ENCODE measurements at places on chromosomes 5 and 9. TPM values are rescaled to one million over a fixed set of nuclear protein-coding genes. Genes with fewer than 3 reads are reported as not detected.

IL4 gene
- polyA plus RNA-seq = not detected

DNA sequence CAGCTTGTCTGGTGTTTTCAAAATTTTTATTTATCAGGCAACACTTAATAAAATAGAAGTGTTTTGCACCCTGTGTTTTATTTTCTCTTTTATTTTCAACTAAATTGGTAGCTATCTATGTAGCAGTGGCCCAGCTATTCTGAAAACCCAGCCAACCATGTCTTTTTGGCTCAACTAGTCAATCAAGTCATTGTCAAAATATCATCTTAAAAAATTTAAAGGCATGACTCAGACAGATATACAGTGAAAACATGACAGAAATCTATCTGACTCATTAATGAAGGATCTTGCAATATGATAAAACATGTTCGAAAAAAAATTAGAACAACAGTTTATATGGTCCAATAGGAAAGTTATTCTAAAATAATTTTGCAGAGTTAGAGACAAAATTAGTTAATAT is 75.1 kb downstream of the HSD17B4 start:
- DNase-seq = no peak

GRCh38 chr5:95027151-95027721 is 257.7 kb downstream of the MCTP1 start:
- DNase-seq = no peak

- no peak for DNase-seq
These were observed 19.0 kb upstream of the POC5 start for GRCh38 chr5:75736273-75736672.

DNA sequence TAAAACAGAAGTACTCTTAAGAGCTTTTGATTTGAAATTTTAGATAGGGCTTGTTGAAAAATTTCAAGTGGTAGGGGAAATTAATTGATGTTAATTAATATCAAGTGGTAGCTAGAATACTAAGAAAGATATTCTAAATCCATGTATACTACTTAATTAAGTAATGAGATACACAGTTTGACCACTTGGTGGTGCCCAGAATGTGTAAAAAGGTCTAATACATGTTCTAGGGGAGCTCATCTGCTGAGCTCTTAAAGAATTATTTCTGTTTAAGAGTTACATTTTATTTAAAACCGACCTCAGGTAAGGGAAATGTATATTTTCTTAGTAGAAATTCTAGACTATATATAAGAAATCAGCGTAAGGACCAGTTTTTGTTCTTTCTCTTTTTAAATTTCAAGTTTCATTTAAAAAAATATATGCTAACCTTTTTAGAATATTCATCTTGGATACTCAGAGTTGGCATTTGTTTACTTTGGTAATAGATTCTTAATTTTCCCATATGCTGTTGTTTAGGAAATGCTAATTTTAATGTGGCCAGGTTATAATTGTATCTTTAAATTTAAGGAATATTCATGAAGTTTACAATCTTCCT is 61.5 kb downstream of the LNPEP start:
- DNase-seq = no peak
